ENCODE measurements at places on chromosomes 4 and X.
A peak's percentile ranks its signal among the peaks of the same experiment; 100 is the strongest.

- no peak for DNase-seq
Observed at GRCh38 chr4:121199742-121200561, 35.8 kb upstream of the TNIP3 start.

- DNase-seq = peak; percentile 46
Observed at GRCh38 chr4:40055863-40056715, 561 bp upstream of the N4BP2 start.

- DNase-seq = no peak
Observed at GRCh38 chrX:145002771-145003170, 244.5 kb upstream of the SPANXN1 start.

GRCh38 chr4:23828020-23828715 lies 61.7 kb downstream of the PPARGC1A start:
- DNase-seq = no peak

- no peak for DNase-seq
Observed at GRCh38 chrX:85024044-85024443, 20.4 kb downstream of the APOOL start.

GRCh38 chr4:40980318-40980883 lies 230.6 kb downstream of the NSUN7 start:
- DNase-seq = no peak

DNA sequence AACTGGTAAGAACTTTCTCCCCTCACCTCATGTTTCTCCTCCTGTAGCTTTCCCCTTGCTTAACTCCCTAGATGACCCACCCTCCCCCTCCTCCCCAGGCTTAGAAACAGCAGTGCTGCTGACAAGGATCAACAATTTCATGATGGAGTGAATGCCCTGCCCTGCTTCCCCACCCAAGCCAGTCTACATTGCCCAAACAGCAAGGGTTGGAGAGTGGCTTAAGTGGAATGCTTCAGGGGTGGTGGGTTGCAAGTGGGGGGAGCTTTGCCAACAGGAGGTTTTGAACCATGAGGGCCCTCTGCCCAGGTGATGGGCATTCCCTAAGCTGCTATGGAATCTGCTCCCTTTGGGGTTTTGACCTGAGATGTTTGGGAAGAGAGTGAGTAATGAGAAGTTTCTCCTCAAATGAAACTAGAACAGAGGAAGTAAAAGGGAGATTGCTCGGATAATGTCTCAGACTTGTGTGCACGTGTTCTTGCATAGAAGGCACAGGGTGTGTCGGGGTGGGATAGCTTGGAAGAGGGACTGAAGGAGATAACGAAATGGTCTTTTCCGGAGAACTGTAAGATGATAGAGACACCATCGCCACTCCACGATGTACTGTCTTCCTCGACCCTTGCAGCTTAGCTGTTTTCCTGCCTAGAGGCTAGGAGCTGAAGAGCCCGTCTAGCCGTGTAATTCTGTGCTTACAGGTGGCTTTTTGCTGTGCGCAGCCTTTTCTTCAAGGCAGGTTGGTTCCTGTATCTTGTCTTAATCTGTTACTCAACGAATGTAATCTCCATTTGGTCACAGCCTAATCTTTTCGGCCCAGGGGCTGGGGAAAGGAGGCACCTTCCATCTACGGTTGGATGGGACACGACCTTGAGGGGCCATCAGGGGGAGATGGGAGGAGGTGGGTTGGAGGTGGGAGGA lies 10.1 kb downstream of the GDPD2 start:
- no peak for DNase-seq

DNA sequence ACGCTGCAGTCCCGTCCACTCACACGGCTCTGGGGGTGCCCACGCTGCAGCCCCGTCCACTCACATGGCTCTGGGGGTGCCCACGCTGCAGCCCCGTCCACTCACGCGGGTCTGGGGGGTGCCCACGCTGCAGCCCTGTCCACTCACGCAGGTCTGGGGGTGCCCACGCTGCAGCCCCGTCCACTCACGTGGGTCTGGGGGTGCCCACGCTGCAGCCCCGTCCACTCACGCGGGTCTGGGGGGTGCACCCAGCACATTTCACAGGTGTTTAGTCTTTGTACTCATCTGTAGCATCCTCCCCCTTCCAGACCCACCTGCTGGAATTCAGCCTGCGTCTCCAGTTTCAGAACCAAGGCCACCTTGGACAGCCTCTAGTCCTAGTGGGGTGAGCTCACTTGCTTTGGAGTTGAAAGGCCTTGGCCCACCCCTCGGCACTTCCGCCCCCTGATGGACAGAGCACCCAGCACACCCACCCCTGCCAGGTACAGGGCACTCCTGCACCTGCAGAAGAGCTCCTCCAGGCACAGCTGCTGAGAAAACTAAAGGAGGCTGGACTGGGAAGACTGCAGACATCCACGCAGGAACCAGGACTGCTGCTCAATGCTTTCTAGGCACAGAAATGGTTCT lies 73.0 kb downstream of the ABLIM2 start:
- no peak for DNase-seq

DNA sequence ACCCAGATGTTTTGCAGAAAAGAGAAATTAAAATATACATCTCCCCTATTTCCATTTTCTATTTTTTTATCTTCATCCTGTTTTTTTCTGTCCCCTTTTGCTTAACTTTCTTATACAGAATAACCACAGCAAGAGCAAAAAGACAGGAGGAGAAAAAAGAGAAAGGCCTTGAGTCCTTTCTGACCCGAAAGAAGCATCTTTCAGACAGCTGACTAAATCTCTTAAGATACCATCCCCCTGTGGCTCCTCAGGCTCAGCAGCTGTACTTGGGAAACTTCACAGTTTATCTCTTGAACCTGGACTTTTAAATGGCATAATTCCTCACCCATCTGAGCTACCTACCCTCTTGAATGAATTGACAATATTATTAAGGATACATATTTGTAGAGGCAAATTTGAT lies 100.2 kb downstream of the FIP1L1 start:
- no peak for DNase-seq

- DNase-seq = no peak
Observed at GRCh38 chr4:5813882-5814255, 79.0 kb downstream of the CRMP1 start.
